ENCODE measurements at places on chromosomes 5 and 9. TPM values are rescaled to one million over a fixed set of nuclear protein-coding genes. Genes with fewer than 3 reads are reported as not detected.

DNA sequence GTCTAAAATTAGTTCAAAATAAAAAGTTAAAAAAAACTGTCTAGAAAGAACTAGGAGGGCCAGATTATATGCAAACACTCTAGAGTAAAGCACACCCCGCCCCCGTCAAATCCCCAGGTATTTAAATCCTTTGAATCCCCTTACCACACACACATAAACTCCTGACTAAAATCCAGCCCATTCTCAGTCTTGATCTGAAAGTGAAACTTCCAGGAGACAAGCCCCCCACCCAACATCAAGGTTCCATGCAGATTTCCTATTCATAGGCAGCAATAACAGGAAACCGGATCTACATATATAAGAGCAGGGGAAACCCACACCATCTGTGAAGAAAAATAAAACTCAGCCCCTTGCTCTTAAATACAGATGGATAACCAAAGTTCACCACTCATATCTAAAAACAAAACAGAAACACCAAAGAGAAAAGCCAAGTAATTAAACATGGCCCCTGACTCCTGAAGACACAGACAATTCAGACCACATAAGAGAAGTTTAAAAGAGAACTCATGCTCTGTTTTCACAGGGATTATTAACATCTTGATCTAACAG, 42.3 kb downstream of the MARCHF3 start:
- DNase-seq, result no peak

GRCh38 chr5:87245451-87245850, 22.2 kb upstream of the RASA1 start:
- DNase-seq, result no peak

DNA sequence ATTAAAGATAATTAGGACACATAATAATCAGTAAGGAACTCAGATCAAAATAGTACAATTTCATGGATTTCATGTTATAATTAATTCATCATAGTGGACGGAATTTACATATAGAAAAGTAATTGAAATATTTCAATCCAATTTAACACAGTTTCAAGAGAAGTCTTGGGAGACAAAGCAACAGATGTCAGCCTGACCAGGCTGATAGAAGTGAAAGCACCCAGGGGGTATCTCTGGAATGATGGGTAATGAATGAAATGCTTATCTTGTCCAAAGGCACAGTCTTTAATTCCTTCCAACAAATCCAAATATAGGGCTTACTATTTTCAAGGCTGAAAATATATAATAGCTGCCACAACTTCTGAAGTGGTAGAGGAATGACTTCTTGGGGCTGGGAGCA, 629.3 kb upstream of the RGMB start:
- DNase-seq, result no peak

- no peak for DNase-seq
Measured at GRCh38 chr5:2550509-2550908, 201.0 kb downstream of the IRX2 start.

PLPPR1 gene
- not detected for total RNA-seq

LEAP2 gene
- total RNA-seq, result under 0.01 TPM
